ENCODE measurements at places on chromosomes 2 and 18. TPM values are rescaled to one million over a fixed set of nuclear protein-coding genes. Genes with fewer than 3 reads are reported as not detected.

DNA sequence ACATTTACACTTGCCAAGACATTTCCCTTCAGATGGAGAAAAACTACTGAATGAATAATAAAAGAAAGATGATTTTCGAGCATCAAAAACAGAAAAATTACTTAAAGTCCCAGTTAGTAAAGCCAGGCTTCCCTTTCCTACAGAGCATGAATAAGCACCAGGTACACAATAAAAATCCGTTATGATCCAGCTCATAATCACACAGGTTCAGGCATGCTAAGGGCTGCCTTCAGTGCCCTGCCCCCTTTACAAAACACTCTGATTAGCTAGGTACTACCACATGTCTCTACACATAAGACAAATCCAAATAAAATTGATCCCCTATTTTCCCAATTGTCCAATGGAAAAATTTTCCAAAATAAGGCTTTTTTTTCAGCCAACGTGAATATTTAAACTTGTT, 413.2 kb upstream of the LRATD1 start:
- DNase-seq = no peak

Gene CHRNG
- total RNA-seq = not detected

GRCh38 chr2:30422444-30423040, 24.5 kb upstream of the LCLAT1 start:
- no peak for DNase-seq

DNA sequence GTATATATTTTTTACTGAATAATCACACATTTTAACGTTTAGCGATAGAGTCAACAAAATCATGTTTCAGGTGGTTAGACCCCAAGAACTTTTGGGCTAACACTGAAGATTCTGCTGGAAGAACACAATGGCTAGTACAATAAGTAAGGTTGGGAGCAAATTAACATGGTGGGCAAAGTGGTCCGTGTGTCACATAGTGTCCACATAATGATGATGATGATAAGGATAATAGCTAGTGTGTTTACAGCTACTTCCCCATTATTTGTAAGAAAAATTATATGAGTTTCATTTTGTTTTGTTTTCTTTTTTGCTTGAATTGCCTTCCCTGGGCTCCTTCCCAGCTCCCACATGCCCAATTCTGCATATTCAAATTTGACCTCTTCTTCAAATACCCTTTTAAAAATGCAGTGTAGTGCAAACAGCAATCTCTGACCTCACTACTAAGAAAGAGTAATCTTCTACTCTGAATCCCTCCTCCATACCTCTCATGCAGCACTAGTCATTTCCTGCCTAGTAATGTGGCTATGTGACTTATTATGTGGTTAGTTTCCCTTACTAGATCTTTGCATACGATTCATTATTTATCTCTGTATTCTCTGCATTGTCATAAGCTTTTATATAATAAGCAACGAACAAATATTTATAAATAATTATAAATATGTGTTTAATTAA, 16.9 kb upstream of the VPS54 start:
- DNase-seq = no peak

Gene FMNL2
- 41.7 TPM for total RNA-seq

- DNase-seq = no peak
These were observed 21.8 kb upstream of the CD226 start for GRCh38 chr18:69969491-69969890.

Data from endothelial cell (in vitro differentiated cells).